SK-N-DZ (cell line): ENCODE measurements at places on chromosomes 11 and 22.

- no peak for DNase-seq
Measured at GRCh38 chr22:31575190-31575589, 78.9 kb downstream of the SFI1 start.

- no peak for DNase-seq
Measured at GRCh38 chr11:8698917-8699441, 16.4 kb downstream of the RPL27A start.

- no peak for DNase-seq
Measured at GRCh38 chr11:73059915-73060314, 82.2 kb downstream of the FCHSD2 start.

DNA sequence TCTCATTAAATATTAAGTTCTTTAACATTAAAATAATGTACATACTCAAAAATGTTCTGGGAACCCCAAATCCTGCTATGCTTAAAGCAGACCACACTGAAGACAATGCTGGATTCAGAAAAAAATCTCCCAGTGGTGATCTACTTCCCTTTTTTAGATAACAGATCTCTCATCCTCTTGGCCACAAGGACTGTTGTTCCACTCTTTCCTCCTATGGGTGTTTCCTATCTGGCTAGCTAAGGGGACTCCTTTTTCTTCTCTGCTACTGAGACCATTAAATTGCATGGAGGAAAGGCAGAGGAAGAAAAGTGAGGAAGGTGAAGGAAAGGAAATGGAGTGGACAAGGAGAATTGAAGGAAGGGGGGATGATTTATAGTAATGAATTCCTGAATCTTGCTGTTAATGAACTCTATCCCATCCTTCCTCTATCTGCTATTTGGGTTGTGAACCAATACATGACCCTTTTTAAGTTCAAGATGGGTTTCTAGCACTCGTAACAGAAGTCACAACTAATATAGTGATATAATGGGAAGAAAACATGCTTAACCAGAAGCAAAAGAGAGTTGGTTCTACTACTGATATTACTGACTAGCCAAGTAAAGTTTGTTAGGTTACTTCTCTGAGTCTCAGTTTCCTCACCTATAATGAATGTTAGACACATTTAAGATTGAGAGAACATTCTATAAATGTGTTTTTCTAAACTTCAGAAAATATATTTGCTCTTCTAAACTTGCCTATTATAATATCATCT lies 53.2 kb downstream of the PIK3C2A start:
- no peak for DNase-seq

GRCh38 chr11:62573006-62573591 lies 592 bp downstream of the EEF1G start:
- DNase-seq, result no peak

- no peak for DNase-seq
Measured at GRCh38 chr22:48277868-48278581, 1515.6 kb downstream of the TBC1D22A start.

GRCh38 chr11:134945993-134946392 lies 534.0 kb upstream of the B3GAT1 start:
- DNase-seq, result no peak

GRCh38 chr11:11036848-11037732 lies 179.2 kb upstream of the ZBED5 start:
- peak; percentile 38 for DNase-seq

GRCh38 chr22:43343262-43343669 lies at the start of gene SCUBE1:
Gene SCUBE1, minus strand, starts transcription at chr22:43343372. Its CDS starts 111 bp downstream, at chr22:43343261.
- DNase-seq, result peak; percentile 69

GRCh38 chr11:76830639-76831327 lies 29.9 kb upstream of the ACER3 start:
- DNase-seq, result peak; percentile 42

DNA sequence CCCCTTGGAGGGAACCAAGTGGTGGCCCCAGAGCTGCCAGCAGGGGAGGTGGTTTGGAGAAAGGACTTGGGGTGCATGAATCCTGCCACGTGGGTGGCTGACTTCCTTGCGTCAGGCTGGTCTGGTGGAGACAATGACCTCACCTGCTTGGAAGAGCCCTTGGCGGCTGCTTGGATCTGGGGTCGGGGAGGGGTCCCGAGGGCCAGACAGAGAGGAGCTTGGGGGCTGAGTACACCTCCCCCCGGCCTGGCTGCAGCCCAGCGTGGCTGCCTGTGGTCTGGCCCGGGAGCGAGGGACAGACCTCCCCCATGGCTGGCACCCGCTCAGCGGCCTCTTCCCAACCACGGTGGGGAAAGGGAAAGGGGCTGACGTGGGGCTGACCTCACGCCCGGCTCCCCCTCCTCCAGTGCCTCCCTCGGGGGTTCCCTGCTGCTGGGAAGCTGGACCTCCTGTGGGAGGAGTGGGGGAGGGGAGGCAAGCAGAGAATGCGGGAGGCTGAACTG lies 13.8 kb downstream of the LIF start:
- DNase-seq, result no peak

DNA sequence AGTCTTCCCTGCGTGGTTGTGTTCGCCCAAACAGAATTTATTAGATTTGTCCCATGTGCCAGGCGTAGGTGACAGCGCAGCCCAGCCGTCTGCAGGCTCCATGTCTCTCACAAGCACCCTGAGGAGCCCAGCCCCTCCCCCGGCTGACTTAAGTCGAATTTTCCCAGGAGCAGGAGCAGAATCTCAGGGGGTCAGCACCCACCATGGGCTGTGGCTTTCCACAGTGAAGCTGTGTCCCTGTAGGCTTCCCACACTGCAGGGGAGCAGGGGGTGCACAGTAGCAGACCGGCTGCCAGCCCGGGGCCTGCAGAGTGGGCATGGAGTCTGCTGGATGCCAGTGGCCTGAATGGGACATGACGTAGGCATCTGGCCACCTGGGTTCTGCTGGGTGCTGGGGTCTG lies 16.0 kb downstream of the PARVG start:
- DNase-seq, result no peak

GRCh38 chr11:118908901-118909618 lies 16.7 kb downstream of the BCL9L start:
- peak; percentile 92 for DNase-seq

DNA sequence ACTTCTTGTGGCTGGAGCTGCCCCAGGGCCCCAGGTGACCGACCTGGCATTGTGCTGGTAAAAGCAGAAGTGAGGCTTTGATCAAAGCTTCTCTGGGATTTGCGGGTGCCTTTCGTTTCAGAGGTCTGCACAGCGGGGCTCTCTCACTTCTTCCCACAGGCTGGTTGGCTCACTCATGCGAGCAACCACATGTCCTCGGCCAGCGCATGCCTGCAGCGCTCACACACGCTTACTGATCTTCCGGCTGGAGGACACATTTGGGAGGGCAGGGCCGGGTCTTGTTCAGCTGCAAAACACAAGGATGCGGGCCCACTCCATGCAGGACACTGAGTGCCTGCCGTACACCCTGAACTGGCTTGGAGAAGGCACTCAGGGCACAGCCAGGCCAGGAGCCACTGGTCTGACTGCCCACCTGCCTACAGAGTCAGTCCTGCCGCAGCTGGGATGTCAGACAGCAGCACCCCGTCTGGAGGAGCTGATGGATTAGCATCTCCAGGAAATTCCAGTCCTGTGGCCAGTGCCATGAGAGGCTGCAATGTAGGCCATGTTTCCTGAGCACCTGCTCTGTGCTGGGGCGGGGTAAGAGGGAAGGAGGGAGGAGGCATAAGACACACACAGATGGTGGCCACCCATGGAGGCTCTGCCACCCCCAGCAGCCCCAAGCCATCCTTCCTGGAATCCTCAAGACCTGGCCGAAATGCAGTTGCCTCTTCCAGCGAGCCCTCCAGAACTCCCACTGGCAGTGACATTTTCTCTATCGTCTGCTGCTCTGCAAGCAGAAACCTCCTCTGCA lies 1383.2 kb downstream of the BRD1 start:
- DNase-seq, result no peak

DNA sequence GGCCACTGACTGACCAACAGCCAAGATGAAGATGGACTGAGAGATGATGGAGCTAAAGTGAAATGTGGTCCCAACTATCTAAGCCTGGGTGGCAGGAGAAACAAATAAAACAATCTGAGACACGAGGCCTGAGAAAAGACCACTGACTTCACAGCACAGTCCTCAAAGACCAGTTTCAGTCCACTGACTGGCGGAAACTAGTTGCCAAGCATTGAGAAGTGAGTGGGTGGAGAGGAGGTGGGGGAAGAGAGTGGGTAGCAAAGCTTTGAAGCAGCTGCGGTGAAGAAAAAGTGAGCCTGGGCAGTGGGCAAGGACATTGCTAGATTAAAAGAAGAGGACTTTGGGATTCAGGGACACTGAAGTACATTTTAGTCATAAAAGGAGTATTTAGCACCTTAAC lies 1.9 kb downstream of the MS4A1 start:
- DNase-seq, result no peak

DNA sequence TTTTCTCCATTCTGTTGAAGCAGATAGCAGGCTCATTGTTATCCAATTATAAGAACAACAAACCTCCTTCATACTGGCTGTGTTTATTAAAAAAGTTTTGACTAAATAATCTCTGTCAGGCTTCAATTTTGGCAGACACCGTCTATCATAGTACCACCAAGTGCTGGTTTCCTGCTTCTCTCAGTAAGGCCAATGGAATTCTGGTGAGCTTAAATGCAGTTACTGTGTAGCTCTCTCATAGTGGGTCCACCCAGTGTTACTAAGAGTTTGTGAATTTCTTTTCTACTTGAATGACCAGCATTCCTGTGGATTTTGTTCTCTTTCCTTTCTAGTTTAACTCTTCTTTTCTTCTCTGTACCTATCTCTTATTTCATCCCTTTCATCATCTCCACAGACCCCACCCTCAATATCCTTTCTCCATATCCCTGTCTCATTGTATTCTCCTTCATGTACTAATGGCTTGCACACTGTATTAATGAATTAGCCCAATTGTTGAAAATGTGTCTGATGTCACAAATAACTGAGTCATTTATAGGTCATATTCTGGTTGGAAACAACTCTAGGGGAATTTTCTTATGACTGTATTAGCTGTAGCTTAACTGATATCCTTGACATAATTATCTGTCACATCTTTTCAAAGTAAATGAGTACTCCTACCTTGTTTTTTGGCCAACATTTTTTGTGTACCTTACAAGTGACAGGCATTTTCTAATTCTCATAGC lies 372.1 kb downstream of the FAT3 start:
- no peak for DNase-seq

DNA sequence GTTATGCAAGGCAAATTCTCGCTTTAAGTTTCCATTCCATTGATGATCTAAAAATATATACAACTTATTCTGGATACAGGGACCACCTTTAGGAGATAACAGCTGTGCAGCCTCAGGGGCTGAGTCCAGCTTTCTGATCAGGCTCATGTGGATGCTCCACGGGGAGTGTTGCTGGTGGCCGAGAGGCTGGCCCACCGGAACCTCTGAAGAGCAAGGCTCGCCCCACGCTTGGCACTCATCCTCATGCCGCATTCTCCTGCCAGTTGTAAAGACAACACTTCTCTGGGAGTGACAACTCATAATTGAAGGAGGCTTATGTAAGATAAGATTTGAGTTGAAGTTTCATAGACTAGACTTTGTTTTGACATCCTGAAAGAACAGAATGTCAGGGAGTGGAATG lies 123.5 kb downstream of the MPPED1 start:
- no peak for DNase-seq

DNA sequence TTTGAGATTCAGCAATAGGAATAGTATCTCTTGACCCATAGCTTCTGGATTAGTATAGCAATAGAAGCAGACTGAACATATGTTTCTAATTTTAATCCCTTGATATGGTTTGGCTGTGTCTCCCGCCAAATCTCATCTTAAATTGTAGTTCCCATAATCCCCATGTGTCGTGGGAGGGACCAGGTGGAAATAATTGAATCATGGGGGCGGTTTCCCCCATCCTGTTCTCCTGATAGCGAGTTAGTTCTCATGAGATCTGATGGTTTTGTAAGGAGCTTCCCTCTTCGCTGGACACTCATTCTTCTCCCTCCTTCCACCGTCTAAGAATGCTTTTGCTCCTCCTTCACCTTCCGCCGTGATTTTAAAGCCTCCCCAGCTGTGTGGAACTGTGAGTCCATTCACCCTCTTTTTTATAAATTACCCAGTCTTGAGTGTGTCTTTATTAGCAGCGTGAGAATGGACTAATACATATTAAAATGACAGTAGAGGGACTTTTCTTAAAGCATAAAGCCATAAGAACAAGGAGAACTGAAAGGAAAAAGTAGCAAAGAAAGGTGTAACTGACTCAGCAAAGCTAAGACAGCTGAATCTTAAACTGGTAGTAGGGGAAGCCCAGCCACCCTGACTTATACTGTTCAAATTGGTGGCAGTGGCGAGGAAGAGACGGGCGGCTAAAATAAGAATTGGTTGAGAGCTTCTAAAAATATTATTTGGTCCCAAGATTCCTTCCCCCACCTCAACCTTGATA lies 20.3 kb upstream of the SLN start:
- peak; percentile 1 for DNase-seq

DNA sequence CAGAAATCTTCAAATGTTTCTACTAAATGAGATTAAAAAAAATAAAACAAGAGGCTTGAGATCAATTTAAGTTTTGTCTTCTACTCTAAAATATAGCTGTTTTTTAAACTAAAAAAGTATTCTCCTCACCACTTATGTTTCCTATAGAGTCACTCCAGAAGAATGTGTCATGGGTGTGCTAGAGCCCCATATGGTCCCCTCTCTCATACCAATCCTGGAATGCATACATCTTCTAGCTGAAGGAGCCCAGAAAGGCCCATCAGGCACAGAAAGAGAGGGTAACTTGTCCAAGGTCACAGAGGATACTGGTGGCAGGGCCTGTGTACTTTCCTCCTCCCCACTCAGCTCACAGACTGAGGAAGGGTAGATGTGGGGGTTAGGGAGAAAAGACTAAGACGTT lies 34.4 kb downstream of the RELT start:
- DNase-seq, result no peak

DNA sequence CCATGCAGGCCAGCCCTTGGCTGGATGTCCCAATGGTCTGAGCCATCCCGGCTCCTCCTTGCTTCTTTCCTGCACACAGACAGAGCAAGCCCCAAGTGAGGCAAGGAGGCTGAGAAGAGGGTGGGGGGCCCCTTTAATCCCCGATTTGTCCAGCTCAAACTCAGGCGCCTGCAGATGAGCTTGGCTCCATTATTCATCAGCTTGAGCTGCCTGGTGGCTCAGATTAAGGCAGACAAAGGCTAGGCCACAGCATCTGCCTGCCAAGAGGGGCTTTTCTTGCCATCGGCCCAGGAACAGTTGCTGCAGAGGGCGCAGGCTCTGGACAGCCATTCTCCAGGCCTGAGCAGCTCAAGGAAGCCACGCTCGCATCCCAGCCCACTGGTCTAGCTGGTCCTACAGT lies 35.4 kb downstream of the LMO1 start:
- DNase-seq, result no peak

GRCh38 chr11:19739872-19740271 lies 27.2 kb downstream of the NAV2 start:
- peak; percentile 84 for DNase-seq
